Stimulated activated CD4-positive, alpha-beta T cell treated with anti-CD3 and anti-CD28 coated beads, Interleukin-12 subunit alpha, Interleukin-12 subunit beta, amount 100 ng/mL, for 24 hours (primary cell): ENCODE measurements at places on chromosomes 11 and 22.
A peak's percentile ranks its signal among the peaks of the same experiment; 100 is the strongest.

- DNase-seq: no peak
These were observed 5.6 kb upstream of the MFNG start for GRCh38 chr22:37491559-37492427.

DNA sequence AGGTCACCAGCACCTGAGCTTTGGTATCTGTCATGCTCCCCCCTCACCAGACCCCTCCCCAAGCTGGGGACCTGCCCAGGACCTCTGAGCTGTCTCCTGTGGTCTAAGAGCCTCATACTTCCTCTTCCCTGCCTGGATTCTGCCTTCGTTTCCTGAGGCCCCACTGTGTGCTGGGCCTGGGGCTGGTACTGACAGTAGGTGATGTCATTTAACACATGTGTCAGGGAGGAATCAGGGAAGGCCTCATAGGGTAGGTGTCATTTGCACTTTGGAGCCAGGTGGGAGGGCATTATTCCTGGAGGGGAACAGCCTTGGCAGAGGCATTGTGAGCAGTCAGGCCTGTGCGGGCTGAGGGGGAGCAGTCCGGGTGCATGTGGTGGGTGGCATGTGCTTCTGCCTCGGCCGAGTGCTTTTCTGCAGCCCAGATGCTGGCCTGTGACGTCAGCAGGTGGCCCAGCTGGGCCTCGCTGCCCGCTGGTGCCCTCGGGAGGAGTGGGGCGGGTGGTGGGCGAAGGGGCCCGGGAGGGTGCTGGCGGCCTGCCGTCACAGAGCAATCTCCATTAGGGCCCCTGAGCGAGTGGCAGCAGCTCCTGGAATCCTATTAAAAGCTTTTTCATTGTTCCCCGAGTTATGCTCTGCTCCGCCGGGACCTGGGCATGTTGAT lies 9.1 kb downstream of the FLRT1 start:
- no peak for DNase-seq

DNA sequence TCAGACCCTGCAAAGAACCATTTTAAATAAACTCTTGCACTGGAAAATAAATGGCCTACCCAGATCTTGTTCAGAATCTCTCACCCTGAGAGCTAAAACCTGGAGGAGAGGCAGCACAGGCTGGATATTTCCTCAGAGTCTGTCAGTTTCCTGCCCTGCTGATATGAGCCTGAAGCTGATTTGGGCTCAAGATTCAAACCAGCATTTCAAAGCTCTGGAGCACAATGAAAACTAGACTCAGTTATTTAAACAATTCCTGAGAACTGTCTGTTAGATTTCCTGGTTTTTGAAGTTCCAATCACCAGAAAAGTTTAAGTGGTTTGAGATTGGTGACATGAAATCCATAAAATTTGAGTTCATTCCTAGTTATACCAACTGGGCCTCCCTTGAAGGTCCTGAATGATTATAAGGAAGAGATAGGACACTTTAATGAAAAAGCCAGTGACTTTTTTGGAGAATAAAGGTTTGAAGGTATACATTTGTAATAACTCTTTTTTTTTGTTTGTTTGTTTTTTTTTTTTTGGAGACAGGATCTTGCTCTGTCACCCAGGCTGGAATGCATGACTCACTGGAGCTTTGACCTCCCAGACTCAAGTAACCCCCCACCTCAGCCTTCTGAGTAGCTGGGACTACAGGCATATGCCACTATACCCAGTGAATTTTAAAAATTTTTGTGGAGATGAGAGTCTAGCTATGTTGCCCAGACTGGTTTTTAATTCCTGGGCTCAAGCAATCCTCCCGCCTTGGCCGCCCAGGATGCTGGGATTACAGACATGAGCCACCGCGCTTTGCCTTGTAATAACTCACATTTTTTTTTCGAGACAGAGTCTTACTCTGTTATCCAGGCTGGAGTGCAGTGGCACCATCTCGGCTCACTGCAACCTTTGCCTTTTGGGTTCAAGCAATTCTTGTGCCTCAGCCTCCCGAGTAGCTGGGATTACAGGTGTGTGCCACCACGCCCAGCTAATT lies 8.0 kb upstream of the ESAM start:
- no peak for DNase-seq

- DNase-seq: no peak
These were observed 118.5 kb downstream of the PHF21B start for GRCh38 chr22:44891293-44891747.

GRCh38 chr11:60855726-60856633 lies at the start of gene PTGDR2:
Gene PTGDR2 (minus strand): TSS chr11:60855950. CDS start chr11:60853722, 2,228 bp downstream.
- DNase-seq: no peak

DNA sequence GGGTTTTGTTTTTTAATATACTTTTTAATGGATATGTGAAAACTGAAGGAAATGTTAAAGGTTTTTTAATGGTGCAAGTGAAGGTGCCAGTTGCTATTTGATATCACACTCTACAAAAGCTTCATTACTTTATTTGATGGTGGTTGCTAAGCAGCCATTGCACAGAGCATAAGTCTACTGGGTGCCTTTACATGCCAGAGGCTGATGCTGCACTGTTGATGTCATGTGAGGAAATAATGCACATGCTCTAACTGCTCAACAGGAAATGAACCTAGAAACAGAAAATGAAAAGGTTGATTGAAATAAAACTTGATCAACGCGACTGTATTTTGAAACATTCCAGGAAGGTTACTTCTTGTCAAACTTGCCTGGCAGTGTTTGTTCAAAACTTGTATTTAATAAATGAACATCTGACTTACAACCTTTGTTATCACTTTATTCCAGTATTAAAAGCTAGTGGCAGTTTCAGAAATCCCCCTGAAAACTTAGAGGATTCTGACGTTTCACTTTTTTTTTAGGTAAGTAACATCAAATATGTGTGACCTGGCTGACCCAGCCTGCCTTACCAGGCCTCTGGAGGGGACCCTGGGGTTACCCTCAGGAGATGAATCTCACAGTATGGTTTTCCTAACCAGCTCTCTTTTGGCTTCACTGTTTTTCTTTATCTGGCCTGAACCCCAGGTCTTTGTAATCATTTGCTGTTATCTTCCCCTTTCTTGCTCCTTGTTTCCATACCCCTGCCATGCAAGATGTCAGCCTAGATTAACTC lies 2.4 kb upstream of the ATP5MG start:
- DNase-seq: peak; percentile 10

DNA sequence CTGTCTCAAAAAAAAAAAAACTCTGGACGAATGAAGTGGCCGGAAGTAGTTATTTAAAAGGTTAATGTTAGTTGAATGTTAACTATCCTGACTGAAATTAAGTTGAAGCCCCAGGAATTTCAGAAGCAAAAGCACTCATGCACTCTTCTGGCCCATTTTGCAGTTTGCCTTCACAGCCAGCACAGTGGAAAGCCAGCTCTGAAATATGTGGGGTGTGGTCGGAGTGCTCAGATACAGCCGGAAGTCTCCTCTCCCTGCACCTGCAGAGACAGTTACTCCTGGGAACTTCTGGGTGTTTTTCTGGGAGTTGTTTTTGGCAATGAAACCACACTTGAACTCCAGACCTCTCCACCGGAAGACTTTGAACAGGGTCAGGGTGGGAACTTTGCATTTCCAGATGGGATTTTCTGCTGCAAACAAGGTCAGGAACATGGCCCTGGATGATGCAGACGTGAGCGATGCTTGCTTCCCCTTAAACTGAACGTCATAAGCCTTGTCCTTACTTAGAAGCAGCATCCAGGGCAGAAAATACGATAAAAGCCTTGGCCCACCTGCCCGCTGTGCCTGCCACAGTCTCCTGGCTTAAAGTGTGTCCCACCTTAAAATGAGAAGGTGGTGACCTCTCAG lies 21.5 kb upstream of the CABP2 start:
- no peak for DNase-seq

- no peak for DNase-seq
These were observed 95.6 kb downstream of the CTTN start for GRCh38 chr11:70493891-70494290.

DNA sequence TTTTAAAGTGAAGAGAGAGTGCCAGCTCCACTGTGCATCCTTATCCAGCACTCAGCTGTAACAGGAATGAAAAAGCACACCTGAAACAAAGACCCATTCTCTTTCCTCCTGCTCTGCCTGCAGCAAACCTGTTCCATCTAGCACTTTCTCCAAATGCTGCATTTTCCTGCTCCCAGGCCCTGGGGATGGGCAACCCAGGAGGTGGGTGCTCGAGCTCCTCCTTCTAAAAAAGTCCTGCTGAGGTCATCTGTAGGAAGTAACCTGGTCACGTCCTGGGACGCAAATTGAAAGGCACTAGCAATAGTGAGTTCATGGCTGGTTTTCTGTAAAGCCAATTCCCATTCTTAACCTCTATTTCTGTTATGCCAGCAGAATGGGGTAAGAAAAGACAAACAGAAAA lies 173.7 kb downstream of the MAML2 start:
- no peak for DNase-seq

DNA sequence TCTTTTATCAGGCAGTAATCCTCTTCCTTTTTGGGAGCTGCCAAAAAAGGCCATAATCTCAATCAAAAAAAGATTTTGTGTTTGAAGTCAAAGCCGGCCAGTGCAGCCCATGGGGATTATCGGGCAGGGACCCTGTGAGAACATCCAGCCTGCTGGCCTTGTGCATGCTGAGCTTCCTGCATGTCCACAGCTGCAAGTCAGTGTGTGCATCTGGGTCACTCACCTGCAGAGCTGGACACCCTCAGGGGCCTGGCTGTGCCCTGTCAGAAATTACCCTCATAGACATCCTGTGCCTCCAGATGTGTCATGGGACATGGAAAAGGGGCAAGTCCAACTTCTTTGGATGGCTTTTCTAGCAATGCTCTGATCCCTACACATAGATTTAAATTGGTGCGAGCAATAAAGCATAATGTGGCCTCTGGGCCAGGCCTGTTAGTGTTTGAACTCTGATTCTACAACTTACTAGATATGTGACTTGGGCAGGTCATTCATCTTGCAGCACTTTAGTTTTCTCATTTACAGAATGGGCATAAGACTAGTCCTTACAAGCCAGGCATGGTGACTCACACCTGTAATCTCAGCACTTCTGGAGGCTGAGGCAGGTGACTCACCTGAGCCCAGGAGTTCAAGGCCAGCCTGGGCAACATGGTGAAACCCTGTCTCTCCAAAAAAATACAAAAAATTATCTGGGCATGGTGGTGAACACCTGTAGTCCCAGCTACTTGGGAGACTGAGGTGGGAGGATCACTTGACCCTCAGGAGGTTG lies 81.6 kb upstream of the LARGE1 start:
- no peak for DNase-seq

DNA sequence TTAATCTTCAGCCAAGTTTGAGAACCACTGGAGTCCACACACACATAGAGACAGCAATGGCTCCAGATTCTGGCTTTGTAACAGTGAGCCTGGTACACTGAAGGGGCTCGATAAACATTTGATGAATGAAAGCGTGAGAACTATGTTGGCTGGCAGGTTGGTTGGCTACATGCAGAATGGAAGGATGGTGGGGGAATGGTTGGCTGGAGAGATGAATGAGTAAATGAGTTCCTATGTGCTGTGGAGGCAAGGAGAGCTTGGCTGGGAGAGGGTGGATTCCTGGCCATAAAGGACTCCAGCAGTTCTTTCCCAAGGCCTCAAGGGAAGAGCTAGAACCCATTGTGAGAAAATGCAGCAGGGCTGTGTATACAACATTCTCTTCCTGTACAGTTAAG lies 168.0 kb upstream of the NECTIN1 start:
- no peak for DNase-seq

DNA sequence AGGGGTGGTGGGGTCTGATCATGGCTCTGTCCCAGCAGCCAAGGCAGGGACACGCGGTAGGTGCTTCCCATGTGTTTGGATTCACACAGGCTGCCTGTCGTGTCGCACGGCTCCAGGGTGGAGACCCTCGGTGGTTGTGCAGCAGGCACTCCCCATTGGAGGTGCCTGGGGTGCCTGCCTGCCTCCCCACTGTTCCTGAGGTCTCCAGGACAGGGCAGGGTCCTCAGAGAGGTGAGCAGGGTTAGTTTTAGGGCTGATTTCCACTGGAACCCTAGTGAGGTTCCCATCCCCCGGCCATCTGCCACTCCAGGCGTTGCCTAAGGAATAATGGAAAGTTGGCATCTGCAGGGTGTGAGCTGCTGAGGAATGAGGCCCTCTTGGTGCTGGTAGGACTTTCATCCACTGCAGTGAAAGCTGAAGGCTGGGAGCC lies 32.3 kb downstream of the OSBPL5 start:
- no peak for DNase-seq

GRCh38 chr11:34633640-34633989 lies 12.7 kb downstream of the EHF start:
- no peak for DNase-seq

GRCh38 chr11:97389270-97389669 lies 999.5 kb downstream of the JRKL start:
- DNase-seq: no peak

GRCh38 chr11:118911880-118912741 lies 13.6 kb downstream of the BCL9L start:
- peak; percentile 79 for DNase-seq

GRCh38 chr11:129969920-129970319 lies 32.7 kb downstream of the PRDM10 start:
- DNase-seq: no peak

GRCh38 chr11:134537296-134537695 lies 125.3 kb upstream of the B3GAT1 start:
- no peak for DNase-seq

- DNase-seq: no peak
These were observed 1282.9 kb downstream of the TBC1D22A start for GRCh38 chr22:48045369-48045768.

- no peak for DNase-seq
These were observed 23.8 kb downstream of the CAPRIN1 start for GRCh38 chr11:34075178-34075820.

GRCh38 chr22:44086271-44087088 lies 62.4 kb downstream of the PARVB start:
- no peak for DNase-seq

DNA sequence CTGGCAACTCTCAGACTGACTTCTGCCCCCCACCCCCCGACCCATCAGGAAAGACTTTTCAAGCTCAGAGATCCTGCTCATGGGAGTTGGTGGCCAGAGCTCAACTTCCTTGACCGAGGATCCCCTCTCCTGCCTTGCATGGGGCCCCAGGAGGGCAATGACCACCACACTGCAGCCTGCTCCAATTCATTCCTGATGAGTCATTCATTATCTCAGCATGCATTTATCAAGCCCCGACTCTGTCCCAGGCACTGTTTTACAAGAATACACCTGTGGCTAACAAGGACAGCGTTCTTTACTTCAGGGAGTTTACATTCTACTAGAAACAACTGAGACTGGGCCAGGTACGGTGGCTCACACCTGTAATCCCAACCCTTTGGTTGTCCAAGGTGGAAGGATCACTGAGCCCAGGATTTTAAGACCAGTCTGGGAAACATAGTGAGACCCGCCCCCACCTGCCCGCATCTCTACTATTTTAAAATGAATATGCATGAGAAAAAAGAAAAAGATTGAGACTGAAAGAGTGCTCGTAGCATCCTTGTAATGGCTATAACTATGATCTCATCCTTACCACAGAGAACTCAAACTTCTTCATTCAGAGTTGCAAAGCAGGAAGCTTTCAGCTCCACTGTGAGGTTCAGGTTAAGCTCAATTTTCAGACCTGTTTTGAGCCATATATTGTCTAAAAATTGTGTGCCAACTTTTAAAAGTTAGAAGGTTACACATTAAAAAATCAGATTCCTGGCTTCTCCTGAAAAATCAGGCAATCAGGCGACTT lies 60.4 kb downstream of the FEZ1 start:
- DNase-seq: no peak
